DND-41 (cell line): ENCODE measurements at places on chromosomes 2 and 18.

- no peak overlapping the region for H3K27ac ChIP-seq
- no peak for DNase-seq
- H3K4me3 ChIP-seq = no peak overlapping the region
- no peaks in the 10 kb centered on the region for H3K4me1 ChIP-seq
- H3K36me3 ChIP-seq = no peaks in the 10 kb centered on the region
These were observed 182.7 kb downstream of the UXS1 start for GRCh38 chr2:106011380-106011779.

DNA sequence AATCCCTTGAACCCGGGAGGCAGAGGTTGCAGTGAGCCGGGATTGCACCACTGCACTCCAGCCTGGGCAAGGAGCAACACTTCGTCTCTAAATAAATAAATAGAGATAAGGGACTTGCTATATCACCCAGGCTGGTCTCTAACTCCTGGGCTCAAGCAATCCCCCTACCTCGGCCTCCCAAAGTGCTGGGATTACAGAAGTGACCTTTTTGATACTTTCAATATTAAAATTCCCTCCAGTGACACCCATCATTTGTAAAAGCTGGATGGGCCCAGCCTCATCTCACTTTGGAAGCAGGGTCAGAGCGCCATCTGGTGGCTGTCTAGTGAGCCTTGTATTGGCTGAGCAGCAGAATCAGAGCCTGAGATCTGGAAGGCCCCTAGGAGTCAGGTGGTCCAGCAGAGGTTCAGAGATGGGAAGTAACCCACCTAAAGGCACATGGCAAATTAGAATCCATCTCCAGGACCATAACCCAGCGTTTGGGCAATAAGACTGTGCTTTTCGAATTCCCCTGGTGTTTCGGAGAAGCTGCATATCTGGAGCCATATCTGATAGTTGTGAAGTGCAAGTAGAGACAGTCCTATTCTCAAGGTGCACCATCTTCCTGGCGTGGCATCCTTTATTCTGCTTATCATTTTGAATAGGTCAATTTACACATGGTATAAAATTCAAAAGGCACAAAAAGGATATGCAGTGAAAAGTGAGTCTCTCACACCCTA, 18.3 kb upstream of the SLC35F6 start:
- H3K27me3 ChIP-seq = no peaks in the 10 kb centered on the region
- no peaks in the 10 kb centered on the region for H3K36me3 ChIP-seq
- H3K4me1 ChIP-seq = no peaks in the 10 kb centered on the region
- peak; percentile 82 for DNase-seq

- DNase-seq = no peak
- peaks cover 28% of the 10 kb centered on the region for H3K4me1 ChIP-seq
- no peaks in the 10 kb centered on the region for H3K27me3 ChIP-seq
- H3K27ac ChIP-seq = peak overlapping the region; percentile 83
- H3K36me3 ChIP-seq = peaks cover 14% of the 10 kb centered on the region; the same call in 1 of the 2 replicates
These were observed 872 bp downstream of the RDH14 start for GRCh38 chr2:18559531-18560030.

- no peak overlapping the region for H3K4me3 ChIP-seq
- no peaks in the 10 kb centered on the region for H3K27me3 ChIP-seq
- H3K36me3 ChIP-seq = no peaks in the 10 kb centered on the region
- no peak for DNase-seq
- no peak overlapping the region for H3K27ac ChIP-seq
These were observed 1086.8 kb upstream of the PIK3C3 start for GRCh38 chr18:40868110-40868858.

DNA sequence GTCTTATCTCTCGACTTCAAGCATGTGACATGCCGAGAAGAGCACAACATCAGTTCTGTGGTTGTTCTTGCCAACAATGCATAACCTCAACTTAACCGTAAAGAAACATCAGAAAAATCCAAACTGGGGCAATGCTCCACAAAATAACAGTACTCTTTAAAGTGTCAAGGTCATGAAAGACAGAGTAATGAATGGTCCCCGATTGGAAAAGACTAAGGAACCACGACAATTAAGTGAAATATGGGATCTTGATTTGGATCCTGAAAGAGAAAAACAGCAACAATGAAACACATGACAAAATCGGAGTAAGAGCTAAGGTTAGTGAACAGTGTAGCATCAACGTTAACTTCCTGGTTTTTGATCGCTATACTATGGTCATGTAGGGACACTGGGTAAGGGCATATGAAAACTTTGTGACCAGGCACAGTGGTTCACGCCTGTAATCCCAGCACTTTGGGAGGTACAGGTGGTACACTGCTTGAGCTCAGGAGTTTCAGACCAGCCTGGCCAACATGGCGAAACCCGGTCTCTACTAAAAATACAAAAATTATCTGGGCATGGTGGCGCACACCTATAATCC, 55.2 kb downstream of the UNC50 start:
- no peak for DNase-seq
- peaks cover 66% of the 10 kb centered on the region for H3K36me3 ChIP-seq
- H3K27ac ChIP-seq = peak overlapping the region; percentile 41
- H3K27me3 ChIP-seq = no peaks in the 10 kb centered on the region
- peaks cover 12% of the 10 kb centered on the region; the same call in 1 of the 2 replicates for H3K4me1 ChIP-seq
- H3K4me3 ChIP-seq = no peak overlapping the region

DNA sequence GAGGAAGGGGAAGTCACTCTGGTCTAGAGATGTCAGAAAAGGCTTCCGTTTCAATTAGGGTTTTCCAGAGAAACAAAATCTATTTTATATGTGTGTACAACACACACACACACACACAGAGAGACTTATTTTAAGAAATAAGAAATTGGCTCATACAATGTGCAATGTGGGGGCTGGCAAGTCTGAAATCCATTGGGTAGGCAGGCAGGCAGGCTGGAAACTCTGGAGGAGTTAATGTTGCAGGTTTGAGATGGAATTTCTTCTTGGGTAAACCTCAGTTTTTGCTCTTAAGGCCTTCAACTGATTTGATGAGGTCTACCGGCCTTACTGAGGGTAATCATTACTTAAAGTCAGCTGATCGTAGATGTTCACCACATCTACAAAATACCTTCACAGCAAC, 62.6 kb downstream of the MDH1 start:
- H3K27ac ChIP-seq = no peak overlapping the region
- no peak for DNase-seq
- H3K4me1 ChIP-seq = no peaks in the 10 kb centered on the region
- H3K4me3 ChIP-seq = no peak overlapping the region
- H3K27me3 ChIP-seq = no peaks in the 10 kb centered on the region

DNA sequence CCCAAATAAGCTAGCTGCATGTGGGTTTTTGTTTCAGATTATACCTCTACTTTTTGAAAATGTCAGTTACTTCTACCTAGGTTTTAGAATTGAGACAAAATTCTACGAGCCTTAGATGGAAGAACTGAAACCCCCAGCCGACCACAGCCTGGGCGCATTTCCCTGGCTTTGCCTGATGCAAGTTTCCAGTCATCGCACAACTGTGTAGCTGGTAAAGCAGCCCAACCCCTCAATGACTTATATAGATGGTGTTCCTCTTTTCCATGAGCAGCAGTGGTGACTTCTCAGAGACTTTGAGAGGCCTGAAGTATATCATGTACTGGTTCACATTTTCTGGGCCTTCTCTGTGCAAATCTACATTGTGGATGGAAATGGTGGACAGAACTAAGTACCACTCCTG, 515.4 kb upstream of the RAB6C start:
- no peak overlapping the region for H3K4me3 ChIP-seq
- no peaks in the 10 kb centered on the region for H3K36me3 ChIP-seq
- DNase-seq = no peak
- H3K4me1 ChIP-seq = no peaks in the 10 kb centered on the region
- no peaks in the 10 kb centered on the region for H3K27me3 ChIP-seq

DNA sequence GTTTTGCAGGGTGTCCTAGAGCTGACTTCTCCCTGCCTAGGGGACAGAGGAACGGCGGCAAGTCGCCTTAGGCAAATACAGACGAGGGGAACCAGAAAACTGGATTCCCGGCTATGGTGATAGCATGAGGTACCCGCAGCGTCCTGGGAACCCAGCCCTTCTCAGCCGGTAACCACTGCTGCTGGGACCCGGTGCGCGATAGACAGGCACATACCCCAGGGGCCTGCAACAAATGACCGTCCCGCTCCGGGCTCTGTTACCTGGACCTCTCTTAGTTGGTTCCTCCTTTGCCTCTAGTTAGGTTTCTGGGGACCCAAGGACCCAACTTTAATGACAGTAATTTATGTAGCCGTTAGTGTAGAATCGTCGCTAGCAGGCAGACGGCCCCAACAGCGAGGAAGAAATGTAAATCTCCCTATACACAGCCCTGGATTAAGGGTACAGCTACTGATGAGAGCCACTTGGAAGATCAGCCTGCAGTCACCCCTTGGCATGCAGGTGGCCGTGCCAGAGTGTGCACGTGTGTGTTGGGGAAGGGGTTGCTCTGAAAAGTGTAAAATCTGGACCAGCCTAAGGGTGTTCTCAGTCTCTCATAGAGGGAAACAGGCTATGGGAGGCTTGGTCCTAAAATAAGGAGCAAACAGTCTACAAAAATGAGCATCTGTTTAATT, 819 bp upstream of the SERPINE2 start:
- H3K27ac ChIP-seq = no peak overlapping the region
- no peak for DNase-seq
- no peaks in the 10 kb centered on the region for H3K36me3 ChIP-seq
- H3K4me3 ChIP-seq = peak overlapping the region; percentile 48
